ENCODE measurements at places on chromosomes 7 and 10.

DNA sequence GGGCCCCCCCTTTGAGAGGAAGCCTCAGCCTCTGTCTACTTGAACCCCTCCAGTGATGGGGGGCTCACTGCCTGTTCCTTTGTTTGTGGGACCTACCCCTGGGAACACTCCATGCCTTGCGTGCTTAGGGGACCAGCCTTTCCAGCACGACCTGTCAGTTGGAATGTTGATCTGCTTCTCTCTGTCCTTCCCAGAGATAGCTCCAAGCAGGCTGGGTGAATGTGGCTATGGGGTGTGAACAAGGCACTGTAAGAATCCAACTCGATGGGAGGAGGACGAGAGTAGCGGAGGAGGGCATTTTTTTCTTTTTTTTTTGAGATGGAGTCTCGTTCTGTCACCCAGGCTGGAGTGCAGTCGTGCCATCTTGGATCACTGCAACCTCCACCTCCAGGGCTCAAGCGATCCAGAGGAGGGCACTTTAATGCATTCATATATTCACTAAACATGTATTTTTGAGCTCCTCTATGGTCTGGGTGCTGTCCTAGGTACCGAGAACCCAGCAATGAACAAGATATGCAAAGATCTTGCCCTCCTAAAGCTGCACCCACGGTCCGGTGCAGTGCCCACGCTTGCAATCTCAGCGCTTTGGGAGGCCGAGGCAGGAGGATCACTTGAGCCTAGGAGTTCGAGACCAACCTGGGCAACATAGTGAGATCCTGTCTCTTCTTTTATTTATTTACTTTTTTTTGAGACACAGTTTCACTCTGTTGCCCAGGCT lies 8.5 kb downstream of the CLIP2 start:
- DNase-seq = no peak

GRCh38 chr7:77353911-77354310 lies 62.2 kb downstream of the GSAP start:
- DNase-seq = no peak

DNA sequence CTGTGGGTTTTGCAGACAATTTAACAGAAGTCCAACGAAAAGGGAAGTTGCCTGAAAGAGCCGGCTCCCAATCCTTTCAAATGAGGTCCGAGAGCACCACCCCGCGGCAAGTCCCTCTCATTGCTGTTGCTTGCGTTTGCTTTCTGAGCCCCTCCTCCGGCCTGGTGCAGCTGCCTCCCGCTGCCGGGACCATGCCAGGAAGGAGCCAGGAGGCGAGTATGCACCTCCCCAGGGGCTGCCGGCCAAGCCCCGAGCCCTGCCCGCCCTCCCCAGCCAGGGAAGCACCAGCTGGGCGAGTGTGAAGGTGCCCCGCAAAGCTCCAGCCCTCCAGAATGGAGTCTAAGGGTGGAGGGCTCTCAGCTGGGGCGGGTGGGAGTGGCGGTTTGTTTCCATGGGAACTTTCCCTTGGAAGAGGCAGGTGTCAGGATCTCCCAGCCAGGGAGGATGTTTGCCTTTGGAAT lies 25.8 kb upstream of the PPP2R2D start:
- DNase-seq = peak; percentile 22

GRCh38 chr10:71770255-71770654 lies 3.1 kb downstream of the VSIR start:
- no peak for DNase-seq

GRCh38 chr10:7477538-7478334 lies 66.9 kb upstream of the SFMBT2 start:
- DNase-seq = no peak

- no peak for DNase-seq
Measured at GRCh38 chr7:5750031-5750653, 31.3 kb downstream of the RNF216 start.

- DNase-seq = no peak
Measured at GRCh38 chr7:94251-94801, 98.0 kb upstream of the FAM20C start.

DNA sequence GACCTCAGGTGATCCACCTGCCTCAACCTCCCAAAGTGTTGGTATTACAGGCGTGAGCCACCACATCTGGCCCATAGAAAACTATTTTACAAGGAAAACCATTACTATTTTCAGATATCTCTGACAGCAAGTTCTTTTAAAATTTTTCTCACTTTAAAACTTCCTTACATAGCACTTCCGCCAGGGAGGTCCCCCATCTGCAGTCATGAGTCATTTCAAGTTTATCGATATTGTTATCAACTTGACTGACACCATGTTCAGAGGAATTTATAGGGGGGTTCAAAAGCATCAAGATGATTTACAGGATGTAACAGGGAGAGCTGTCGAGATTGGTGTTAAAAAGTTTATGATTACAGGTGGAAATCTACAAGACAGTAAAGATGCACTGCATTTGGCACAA lies 88.8 kb downstream of the NRBF2 start:
- DNase-seq = no peak

GRCh38 chr7:122438006-122438405 lies 133.5 kb upstream of the FEZF1 start:
- no peak for DNase-seq

GRCh38 chr10:22022257-22023032 lies 18.9 kb upstream of the DNAJC1 start:
- DNase-seq = peak; percentile 50

DNA sequence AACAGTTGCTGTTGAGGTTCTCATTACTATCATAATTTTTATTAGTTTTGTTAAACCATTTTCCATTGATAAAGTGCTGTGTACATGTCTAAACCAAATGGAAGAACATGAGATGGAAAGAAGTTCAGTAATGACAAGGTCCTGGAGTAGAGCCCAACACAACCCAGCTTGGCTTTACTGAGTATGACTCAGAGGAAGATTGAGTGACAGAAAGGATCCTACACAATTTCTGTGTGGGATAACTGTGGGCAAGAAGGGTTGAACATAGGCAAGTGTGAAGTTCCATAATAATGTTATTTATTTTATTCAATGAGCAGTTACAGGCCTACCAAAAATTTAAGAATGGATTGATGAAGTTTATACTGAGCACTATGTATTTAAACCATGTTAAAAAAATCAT lies 15.9 kb downstream of the PRKG1 start:
- DNase-seq = no peak

GRCh38 chr10:66455304-66455703 lies 470.5 kb upstream of the LRRTM3 start:
- no peak for DNase-seq

DNA sequence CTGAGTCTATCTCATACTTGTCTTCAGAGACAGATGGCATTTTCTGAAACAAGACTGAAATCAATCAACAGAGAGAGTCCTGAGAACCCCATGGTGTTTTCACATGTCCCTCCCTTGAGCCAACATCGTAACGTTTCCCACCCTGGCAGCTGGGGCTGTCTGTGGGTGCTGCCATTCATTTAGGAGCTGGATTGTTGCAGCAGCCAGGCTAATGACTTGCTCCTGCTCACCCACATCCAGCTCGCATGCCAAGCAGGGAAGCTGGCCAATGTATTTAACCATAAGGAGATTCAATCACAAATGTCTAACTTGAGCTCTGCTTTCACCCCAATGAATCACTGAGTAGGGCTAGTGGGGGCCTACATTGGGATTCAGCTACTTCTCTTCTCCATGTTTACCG lies 146.1 kb downstream of the ADRA2A start:
- no peak for DNase-seq

- no peak for DNase-seq
Measured at GRCh38 chr10:75632805-75633462, 201.5 kb downstream of the LRMDA start.

GRCh38 chr10:69965086-69965485 lies 87.6 kb upstream of the MACROH2A2 start:
- no peak for DNase-seq

- no peak for DNase-seq
Measured at GRCh38 chr10:85105614-85106255, 777.3 kb downstream of the CCSER2 start.

DNA sequence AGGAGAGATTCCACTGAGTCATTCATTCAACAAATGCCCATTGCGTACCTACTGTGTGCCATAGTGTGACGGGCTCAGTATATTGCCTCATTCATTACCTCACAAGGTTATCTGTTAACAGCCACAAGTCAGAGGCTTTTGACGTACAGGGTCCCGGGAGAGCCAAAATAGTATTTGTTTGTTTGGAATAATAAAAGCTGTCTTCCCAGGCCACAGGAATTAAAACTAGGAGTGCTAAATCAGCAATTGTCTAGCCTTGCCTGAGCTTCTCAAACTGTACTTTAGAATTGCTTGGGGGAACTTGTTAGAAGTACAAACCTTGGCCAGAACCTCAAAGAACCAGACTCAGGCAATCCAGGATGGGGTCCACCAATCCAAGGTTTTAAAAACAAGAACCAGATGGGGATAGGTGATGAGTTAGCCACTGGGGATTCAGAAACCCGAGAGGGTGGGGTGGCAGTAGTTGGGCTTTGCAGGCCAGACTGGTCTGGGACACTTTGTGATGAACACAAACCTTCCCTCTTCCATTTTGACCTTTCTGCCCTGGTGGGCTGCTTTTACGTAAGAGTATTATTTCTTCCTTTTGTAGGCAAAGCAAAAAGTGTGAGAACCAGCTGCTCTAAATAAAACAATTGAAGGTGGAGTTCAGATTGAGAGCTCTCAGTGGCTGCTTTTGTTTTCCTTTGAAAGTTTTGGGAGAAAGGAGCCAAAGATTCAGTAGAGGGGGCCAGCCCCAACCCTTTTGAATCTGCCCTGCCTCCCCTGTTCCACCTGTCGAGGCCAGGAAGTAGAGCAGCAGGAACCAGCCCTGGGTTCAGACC lies 113.0 kb upstream of the ANLN start:
- no peak for DNase-seq

Measured in stimulated activated naive CD4-positive, alpha-beta T cell (primary cell).